Body of pancreas (tissue), 4 donors: ENCODE measurements at places on chromosomes 7 and 10.

- DNase-seq = no peak
These were observed 274.2 kb downstream of the BAMBI start for GRCh38 chr10:28951484-28951883.

GRCh38 chr7:83365746-83366145 lies 203.1 kb upstream of the PCLO start:
- no peak for DNase-seq

GRCh38 chr10:84944187-84944586 lies 615.8 kb downstream of the CCSER2 start:
- no peak for DNase-seq

- DNase-seq = no peak
These were observed 76.4 kb downstream of the CTTNBP2 start for GRCh38 chr7:117796889-117797288.

DNA sequence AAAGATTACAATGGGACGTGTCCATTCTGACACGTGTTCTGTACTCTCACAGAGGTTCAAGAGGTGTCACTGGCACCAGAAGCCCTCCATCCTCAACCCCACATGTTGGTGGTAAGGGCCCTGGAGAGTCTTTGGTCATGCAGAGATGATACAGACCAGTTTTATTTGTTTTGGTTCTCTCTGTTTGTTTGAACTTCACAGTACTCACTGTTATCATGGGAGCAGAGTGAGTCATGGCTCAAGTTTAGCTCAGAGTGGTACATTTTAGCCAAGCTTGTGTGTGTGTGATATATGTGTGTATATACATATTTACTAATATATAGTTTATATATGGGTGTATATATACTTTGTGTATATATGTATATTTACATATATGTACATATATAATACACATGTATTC lies 935.6 kb downstream of the GRID1 start:
- DNase-seq = no peak

DNA sequence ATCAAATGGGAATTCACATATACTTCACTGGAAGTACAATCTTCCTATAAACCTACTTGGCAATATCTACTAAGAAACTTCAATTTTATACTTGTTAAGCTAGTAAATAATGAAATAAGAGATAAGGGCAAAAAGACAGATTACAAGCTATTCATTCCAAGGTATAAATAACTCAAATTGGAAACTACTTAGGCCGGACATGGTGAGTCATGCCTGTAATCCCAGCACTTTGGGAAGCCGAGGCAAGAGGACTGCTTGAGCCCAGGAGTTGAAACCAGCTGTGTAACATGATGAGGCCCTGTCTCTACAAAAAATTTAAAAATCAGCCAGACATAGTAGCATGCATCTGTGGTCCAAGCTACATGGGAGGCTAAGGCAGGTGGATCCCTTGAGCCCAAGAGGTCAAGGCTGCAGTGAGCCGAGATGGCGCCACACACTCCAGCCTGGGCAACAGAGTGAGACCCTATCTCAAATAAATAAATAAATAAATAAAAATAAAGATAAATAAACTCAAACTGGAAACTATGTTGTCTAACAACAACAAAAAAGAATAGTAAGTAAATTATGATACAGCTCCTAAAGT lies 37.6 kb downstream of the ARHGAP21 start:
- DNase-seq = no peak

- no peak for DNase-seq
These were observed 55.4 kb downstream of the MICALL2 start for GRCh38 chr7:1403638-1404459.

DNA sequence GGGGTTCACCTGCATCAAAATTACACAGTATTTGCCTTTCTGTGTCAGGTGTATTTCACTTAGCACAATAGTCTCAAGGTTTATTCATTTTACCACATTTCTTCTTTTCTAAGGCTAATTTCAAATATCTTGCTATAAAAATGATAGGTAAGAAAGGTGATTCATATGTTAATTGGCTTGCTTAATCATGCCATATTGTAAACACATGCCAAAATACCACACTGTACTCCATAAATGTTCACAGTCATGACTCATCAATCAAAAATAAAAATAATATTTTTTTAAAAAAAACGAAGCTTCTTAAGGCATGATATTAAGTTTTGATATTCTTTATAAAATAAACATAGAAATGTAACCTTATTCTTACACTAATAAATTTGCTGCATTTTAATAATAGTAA lies 947.1 kb downstream of the GRM8 start:
- no peak for DNase-seq

- DNase-seq = no peak
These were observed 68.0 kb upstream of the ELMO1 start for GRCh38 chr7:37516664-37517063.

DNA sequence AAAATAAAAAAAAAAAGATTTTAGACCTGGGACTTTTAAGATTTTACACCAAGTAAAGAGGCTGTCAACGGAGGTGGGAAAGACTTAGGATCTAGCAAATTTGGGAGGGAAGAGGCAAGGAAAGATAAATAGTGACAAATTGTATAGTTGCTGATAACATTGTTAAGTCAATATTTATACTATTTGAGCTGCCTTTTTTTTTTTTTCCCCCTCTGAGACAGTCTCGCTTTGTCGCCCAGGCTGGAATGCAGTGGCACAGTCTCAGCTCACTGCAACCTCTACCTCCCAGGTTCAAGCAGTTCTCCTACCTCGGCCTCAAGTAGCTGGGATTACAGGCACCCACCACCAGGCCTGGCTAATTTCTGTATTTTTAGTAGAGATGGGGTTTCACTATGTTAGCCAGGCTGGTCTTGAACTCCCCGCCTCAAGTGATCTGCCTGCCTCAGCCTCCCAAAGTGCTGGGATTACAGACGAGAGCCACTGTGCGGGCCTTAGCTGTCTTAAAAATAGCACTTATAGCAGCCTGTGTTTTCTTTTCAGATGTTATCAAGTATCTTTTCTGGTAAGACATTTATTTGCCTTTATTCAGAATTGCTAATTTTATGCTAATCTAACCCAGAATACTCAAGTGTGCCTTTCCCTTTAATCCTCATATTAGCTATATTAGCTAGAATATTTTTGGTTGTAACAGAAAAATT lies 94.5 kb downstream of the MMRN2 start:
- DNase-seq = peak; percentile 24

GRCh38 chr10:16199216-16199615 lies 237.6 kb upstream of the PTER start:
- DNase-seq = no peak

DNA sequence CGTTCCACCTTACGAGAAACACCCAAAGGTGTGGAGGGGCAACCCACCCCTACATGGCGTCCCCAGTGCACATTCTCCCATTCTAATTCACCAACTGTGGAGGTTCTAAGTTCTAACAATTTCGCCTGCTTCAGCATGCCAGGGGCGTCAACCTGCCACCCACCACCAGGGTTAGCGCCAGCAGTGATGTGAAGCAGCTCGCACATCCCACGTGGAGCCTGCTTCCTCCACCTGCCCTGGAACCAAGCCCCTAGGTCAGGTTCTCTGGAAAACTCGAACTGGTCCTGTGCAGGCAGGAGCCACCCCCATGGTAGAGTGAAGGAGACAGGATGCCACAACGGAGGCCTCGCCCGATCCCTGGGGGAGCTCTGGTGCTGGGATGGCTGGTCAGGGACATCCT lies 33.3 kb upstream of the FXYD4 start:
- DNase-seq = no peak

- no peak for DNase-seq
These were observed 19.8 kb downstream of the OR2F1 start for GRCh38 chr7:143974459-143974858.

- DNase-seq = no peak
These were observed 46.6 kb downstream of the PRKAG2 start for GRCh38 chr7:151830121-151830830.

DNA sequence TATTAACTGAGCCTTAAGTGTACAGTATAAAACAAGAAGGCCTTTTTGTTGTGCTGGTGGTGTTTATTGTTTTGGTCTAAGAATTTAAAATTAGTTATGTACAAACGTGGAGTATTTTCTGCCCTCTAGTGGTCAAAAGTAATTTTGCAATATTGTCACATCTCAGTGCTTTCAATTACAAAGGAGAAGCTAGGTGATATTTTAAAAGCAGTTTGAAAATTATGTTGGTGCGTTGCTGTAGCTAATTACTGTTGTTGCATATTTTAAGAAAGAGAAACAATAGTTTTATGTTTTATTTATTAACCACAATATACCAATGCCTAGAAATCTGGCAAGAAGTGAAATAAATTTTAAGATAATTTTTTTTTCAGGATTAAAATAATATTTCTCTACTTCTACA lies 11.4 kb downstream of the NPVF start:
- DNase-seq = no peak

- no peak for DNase-seq
These were observed 64.9 kb downstream of the STEAP1B start for GRCh38 chr7:22435105-22435504.

- DNase-seq = no peak
These were observed 160.6 kb upstream of the ADO start for GRCh38 chr10:62643606-62644587.

DNA sequence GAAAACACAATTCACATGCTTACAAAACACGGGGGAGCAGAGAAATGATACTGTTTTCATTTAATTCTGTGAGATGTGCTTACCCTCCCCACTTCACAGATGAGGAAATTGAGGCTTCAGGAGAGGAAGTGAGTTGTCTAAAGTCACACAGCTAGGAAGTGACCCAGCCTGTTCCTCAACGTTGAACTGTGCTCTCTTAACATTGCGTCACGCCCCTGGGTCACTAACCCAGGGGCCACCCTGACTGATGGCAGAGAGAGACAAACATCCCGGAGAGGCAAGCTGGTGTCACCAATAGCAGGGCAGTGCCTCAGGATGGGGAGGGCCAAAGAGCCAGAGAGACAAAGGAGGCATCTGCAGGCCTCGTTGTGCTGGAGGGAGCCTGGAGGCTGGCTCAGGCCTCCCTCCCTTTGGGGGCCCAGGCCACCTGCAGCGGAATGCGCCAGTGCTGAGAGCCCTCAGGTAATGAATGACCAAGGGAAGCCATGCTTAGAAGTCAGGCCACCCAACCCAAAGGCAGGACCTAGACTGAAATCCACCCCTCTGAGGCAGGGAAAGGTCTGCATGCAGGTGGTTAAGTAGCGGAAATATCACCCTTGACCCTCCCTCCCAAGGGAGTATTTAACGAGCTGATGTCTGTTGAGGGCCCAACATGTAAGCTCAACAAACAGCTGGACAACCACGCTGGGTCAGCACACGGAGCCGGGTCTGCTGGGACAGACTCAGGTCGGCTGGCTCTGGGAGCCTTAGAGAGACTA lies 81.3 kb downstream of the C10orf105 start:
- no peak for DNase-seq

DNA sequence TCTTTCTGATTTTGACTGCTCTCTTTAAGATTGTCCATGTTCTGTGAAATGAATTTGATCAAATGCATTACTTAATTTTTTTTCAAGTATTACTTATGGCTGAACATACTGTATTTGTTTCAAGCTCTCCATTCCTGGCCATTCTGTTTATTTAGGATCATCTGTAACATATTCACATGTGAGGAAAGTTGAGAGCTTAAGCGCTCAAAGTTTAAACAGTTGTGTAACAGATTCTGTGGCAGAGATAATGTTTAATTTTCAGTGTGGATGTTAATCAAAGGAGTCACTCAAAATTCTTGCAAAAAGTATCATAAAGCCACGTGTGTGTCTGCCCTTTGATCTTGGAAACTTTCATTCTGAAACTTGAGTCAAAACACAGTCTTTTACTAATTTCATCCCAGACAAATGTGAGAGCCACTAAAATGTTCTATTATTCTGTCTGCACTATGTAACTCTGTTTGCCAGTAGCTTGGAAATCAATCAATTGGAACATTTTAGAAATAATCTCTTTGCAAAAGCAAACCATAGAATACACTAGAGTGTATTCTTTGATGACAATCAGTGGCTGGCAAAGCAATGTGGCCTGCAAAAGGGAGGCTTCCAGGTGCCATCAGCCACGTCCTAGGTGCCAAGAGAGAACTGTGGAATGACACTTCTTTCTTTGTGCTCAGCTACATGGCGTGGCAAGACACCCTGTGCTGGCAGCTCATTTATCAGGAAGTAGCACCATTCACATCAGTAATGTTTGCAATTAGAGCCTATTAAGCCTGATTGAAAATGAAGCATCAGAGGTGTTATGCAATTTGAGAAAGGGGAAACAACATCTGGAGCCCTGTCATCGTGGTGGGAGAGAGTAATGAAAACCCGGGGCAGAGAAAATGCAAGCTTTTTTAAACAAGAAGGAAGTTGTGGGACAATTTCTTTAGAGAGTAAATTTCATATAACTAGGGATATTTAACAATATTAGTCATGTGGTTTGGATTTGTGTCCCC lies 40.9 kb downstream of the ARL5B start:
- no peak for DNase-seq

DNA sequence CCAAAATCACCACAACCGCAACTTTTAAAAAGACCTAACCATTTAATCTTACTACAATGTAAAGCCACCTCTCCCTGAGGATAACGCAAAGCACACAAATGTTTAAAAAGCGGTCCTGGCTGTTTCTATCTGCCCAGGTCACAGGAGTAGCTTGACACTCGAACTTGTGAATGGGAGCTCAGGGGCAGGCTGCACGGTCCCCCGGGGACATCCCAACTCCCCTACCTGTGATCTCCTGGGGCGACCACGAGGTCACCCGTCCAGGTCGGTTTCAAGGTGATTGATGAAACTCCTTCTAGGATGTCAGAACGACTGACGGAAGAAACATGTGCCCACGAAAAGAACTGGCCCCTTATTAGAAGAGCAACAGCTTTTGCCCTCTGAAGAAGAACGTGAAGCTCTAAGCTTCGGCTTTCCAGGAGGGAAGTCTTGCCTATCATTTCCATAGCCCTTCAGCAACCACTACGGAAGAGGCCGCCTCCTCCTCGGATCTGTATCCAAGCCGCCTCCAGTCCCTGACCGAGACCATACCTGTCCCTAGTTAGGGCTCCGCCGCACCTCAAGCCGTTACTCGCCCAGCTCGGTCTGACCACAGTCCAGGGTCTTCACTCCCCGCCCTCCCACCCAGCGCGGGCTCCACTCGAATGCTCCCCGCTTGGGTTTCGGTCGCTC lies 459 bp downstream of the CYCS start:
- DNase-seq = peak; percentile 13

DNA sequence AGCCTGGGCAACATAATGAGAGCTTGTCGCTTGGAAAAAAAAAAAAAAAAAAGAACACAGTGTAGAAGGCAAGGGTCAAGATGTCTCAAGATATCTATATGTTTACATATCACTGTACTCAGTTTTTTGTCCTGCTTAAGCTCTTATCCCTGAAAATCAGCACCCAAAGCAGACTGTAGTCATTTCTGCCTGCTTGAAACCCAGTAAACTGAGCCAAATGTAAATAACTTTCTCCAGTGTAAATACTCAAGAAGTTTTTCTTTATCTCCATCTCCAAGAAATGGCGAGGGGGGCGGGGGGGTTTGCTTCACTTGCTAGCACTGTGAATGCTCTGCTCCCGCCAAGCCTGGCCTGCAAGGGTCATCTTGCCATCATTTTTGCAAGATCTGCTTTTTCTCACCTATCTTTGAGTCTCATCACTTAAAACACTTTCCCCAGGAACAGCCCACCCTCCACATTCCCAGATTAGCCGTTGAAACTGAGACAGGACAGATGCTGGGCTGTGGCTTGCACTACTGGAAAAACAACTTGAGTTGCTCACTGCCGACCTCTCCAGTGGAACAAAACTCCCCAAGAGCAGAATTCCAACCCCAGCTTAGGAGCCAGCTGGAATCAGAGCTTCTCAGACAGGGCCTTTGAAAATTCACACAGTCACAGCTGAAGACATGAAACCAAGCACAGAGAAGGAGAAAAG lies 54.6 kb downstream of the AFAP1L2 start:
- DNase-seq = no peak
